ENCODE measurements at places on chromosomes 1 and 21.

DNA sequence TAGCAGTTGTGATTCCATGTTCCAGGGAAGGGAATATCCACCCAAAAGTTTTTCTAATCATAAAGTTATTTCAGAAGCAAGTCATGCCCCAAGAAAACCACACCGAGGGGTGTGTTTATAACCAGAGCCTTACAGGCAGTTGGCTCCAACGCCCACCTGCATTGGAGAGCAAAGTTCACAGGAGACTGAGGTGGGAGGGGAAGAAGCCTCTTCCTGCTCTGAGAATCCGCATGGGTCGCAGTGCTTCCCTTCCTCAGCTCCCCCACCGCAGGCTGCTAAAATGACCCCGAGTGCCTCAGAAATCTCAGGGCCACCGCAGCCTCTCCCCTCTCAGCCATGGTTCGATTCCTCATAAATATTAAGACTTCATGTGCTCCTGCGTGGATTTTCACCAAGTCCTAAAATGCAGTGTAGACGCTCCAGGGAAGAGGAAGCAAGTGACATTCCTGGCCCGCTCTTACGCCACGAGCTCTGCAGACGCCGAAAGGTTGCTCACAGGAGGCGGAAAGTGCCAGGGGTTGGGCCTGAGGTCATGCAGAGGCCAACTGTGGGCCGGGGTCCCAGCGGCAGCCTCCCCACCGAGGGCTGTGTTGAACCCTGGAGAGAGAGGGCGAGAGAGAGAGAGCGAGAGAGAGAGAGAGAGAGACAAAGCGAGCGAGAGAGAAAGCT, 13.4 kb upstream of the SPSB1 start:
- no peak for DNase-seq

DNA sequence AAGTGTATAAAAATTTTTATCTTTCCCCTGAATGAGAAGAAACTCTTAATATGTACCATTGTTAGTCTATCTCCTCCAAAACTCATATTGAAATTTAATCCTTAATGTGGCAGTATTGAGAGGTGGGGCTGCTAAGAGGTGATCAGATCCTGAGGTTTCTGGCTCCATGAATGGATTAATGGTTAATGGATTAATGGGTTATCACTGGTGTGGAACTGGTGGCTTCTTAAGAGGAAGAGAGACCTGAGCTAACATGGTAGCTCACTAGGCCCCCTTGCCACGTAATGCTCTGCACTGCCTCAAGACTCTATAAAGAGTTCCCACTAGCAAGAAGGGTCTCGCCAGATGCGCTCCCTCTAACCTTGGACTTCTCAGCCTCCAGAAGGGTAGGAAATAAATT, 70.6 kb upstream of the ZBTB18 start:
- DNase-seq: no peak

GRCh38 chr1:171583591-171584201, 38.3 kb upstream of the MYOCOS start:
- no peak for DNase-seq

DNA sequence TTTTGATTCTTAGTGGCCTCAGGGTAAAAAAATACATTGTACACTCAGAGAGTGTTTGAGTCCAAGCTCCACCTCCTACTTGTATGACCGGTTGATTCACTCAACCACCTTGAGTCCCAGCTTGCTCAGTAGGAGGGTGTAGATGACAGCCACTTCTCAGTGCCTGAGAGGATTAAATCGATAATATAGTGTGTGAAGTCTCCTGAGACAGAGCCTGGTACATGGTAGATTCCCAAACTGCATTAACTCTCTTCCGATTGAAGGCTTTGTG, 38.4 kb downstream of the NCMAP start:
- DNase-seq: no peak

DNA sequence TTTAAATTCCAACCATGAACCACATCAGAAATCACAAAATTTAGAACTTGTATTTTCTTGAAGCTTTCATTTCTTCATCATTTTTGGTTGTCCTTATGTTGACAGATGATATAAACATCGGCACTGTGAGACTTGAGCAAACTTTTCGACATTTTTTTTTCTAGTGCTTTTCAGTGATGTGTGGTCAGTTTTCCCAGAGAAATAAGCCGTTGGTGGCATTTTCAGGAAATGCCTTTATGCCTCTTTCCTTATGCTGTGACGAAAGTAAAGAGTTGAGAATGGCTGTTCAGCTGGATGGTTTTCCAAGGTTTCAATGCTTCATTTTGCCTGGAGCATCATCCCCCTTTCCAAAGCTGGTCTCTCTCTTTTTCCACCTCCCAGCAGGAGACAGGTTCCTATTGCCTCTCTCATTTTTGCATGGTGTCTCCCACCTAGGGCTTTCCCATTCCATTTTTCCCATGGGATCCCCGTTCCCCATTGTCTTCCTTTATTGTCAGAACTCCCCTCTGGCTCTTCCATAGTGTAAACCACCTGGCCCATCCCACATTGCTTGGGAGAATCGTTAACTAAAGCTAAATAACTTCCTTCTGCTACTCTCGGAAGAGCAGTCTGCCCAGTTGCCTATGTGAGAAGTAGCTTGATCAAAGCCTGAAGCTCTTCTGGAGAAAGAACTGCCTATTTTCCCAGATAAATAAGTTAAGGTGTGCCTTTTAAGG, 61.4 kb upstream of the DYNLT5 start:
- DNase-seq: no peak

- peak; percentile 60 for DNase-seq
Measured at GRCh38 chr1:154324669-154325582, at the start of gene ATP8B2. ATP8B2 (plus strand) TSS chr1:154325525; CDS start chr1:154328142, 2,617 bp downstream.

- DNase-seq: no peak
Measured at GRCh38 chr1:234758851-234759250, 148.9 kb upstream of the IRF2BP2 start.

DNA sequence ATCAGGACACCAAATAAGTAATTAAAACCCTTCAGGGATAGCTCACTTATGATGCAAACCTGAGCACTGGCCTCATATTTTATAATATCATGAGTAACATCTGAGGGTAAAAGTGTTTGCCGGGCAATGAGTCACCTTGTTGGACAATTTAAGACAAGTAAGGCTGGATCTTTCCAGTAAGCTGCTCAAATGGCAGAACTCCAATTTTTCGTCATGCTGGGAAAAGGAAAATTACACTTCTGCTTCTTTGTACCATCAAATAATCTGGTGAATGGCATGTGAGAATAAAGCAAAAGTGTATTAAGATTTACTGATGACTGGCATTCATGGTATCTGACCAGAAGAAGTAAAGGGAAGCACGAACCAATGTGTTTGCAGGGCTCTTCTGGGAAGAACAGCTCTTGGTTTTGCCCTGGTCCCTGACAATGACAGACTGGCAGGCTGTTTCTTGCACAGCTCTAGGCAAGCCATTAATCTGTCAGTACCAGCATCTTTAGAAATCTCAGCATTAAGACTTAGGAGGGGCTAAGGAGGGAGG, 392.2 kb downstream of the VAV3 start:
- DNase-seq: no peak

- DNase-seq: no peak
Measured at GRCh38 chr1:4838231-4838630, 183.8 kb downstream of the AJAP1 start.

DNA sequence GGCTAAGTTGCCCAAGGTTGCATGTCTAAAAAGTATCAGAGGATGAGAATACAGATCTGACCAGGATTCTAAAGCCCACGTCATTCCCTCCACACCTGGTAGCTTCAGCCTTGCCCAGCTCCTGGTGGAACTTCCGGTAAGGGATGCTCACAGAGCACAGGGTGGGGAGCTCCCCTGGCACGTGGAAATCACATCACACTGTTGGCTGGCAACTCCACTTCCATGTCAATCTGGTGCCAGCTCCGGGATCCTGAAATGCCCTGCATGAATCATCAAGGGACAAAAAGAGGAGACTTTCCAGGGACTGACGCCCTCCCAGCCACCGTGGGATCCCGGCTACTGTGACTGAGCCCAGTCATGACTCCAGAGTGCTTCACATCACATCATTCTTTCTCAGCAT, 12.4 kb upstream of the BCAR3 start:
- no peak for DNase-seq

DNA sequence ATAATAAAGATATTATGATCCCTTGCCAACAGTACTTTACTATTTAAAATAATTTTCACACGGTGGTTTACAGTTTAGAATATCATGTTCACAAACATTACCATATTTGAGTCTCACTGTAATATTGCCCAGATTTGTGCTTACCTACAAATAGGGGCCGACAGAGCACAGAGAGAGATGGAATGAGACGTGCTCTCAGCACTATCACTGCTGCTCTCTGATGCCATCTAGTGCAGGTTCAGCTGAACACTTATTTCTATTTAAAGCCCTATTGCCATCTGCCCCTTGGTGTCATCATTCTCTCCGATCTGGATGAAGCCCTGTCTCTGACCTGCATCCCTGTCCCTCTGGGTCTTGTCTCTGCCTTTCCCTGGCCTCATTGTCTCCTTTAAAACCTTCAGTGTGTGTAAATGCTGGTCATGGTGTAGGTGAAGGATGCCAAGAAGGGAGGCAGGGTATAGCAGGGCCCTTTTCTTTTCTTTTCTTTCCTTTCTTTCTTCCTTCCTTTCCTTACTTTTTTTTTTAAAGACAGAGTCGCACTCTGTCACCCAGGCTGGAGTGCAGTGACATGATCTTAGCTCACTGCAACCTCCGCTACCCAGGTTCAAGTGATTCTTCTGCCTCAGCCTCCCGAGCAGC, 6.9 kb upstream of the GPATCH4 start:
- peak; percentile 42 for DNase-seq

DNA sequence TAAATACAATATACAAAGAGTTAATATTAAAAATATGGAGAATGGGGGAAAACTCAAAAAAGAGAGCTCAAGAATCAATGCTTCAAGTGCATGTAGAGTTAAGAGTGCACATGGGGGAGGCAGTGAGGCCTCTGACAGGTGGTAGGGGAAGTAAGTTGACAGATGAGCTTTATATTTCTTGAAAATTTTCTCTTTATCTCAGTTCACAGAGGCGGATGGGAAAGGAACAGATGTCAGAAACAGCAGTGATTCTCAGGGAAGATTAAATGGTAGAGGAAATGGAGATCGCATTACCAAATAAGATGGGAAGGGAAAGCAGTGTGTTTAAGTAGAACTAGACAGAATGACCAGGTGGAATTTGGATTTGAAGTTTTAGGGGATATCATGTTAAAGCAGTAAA, 200.1 kb upstream of the C1orf105 start:
- DNase-seq: no peak

DNA sequence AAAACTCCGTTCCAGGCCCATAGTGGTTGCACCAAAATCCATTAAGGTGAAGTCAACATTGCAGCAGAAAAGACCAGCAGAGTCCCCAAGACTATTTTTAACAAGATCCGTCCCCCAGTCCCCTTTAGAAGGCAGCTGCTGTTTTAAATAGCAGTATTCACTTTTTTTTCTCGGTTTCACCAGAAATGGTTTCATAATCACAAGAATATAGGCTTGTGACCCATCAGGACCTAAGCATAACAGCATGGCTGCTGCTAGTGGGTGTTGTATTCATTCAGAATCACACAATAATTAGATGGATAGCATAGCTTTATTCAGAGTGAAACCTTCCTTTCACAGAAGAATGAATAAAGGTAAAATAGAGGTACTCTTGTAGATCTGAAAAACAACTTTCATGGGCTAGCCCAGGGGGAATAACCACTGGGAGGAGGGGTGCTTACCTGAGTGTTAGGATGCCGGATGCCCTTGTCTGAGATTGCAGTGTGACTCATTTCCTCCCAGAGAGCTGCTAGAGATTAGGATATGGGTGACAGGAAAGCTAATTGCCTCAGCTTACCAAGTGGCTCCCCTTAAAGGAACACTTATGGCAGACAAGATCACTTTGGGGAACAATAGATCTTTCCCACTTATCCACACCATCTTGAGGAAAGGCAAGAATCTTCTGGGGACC, 35.0 kb downstream of the ACKR1 start:
- DNase-seq: no peak

DNA sequence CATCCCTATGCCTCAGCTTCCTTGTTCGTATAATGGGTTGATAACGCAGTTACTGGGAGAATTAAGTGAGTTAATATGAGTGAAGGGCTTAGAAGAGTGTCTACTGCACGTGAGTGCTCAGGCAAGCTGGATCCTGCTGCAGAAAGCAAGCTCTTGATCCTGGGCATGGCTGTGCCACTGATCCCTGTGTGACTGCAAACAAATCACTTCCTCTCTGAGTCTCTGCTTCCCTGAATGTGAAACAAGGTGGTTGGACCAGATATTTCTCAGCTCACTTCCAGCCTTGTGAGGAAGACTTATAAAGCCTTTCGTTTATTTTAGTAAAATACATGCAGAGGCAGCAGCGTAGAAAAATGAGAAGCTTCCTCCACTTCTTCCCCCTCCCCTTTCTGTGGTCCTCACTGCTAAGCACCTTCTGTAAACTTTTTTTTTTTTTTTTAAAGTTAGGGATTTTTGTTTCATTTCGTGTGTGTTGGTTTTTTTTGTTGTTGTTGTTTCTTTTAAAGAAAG, 13.8 kb downstream of the PSEN2 start:
- DNase-seq: no peak

- DNase-seq: no peak
Measured at GRCh38 chr1:87766737-87767136, 438.1 kb downstream of the LMO4 start.

DNA sequence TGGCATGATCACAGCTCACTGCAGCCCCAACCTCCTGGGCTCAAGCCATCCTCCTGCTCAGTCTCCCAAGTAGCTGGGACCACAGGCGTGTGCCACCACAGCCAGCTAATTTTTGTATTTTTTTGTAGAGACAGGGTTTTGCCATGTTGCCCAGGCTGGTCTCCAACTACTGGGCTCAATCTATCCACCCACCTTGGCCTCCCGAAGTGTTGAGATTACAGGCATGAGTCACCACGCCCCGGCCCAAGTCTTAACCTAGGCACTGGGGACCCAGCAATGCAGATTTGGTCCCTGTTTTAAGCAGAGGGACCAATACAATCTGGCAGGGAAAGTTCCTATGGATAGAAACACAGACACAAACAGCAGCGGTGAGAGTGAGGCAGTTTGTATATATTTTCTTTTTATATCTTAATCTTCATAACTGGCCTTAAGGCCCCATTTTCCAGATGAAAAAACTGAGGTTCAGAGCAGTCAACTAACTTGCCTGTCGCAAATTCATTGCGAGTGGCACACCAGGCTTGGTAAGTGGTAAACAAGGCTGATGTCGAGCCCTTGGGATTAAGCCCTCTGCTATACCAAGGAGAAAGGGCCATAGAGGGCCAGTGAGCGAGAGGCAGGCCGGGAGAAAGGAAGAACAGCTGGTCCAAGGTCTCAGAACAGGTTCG, 77.8 kb upstream of the TINAGL1 start:
- no peak for DNase-seq

- DNase-seq: peak; percentile 31
Measured at GRCh38 chr1:156097499-156098178, 15.4 kb upstream of the MEX3A start.
